Natural killer cell (primary cell): ENCODE measurements at places on chromosomes 11 and 22. TPM values are rescaled to one million over a fixed set of nuclear protein-coding genes. Genes with fewer than 3 reads are reported as not detected.

DNA sequence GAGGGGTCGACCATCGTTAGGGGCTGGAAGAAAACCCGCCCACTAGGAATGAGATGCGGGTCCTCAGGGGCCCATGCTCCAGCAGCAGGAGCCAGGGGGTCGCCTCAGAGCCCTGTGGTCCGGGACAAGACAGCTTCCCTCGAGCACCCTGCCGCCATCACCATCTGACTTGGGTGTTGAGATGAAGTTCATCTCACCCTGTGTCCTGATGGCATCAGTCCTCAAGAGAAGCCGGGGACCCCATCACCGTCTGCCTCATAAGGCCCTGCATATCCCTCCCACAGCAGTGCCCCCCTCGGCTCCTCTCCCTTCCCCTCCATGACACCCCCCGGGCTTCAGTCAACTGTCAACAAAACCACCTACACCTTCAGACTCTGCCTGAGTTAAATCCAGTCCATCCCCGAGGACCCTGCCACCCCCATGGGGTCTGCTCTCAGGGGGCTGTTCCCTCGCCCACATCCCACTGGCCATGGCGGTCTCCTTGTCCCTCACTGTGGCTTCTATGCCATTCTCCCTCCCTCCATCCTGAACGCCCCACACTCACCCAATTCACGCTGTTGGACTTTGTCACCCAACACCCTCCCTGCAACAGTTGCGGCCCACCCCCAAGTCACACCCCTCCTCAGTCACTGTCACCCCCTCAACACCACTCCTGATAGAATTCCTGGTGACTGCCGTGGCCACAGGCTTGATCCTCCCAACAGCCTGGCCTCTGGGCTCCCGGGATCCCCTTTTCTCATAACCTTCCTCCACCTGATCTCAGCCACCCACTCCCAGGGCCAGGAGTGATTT, 87.7 kb upstream of the RTL6 start:
- no peak for DNase-seq

- DNase-seq, result no peak
Observed at GRCh38 chr11:132782102-132782501, 750.2 kb downstream of the OPCML start.

DNA sequence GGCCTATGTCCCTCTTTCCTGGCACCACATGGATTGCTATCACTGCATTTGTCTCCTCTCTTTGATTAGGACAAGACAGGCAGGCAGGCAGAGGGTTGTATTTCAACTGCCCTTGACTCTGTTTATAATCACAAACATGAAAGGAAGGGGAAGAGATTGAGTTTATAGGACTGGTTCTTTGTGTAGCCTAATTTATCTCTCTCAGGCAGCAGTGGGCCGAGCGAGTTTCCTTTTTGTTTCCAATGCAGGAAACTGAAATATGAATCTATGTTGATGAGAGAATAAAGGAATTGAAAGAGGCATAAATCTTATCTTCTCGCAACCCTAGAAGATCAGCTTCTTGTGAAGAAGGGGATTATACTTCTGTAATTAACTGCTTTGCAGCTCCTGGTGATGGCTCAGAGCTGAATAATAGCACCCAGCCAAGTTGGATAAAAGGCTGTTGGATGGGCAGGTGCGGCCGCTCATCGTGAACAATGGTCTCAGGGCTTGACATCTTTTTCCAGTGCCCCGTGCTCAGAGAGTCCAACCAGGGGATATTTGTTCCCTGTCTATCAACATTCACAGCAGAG, 80.6 kb upstream of the SYT13 start:
- no peak for DNase-seq

DNA sequence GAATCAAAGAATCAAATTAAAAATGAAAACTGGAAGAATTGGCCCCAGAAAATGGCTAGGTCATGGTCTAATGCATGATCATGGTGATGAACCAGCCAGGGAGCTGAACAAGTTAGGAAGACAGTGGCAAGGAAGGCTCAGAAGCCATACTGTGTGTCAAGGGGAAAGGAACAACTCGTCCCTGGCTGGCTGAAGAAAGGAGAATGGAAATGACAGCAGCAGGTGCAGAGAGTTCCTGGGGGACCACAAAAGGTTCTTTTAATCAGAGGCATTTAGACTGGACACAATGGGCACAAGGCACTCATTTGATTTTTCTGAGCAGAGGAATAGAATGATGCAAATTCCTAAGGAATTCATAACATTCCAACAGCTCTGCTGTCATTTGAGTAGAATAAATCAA, 209.9 kb downstream of the LARGE1 start:
- DNase-seq, result no peak

- no peak for DNase-seq
Observed at GRCh38 chr11:91921974-91922373, 302.6 kb upstream of the FAT3 start.

Gene MMP13
- total RNA-seq, result not detected

Gene CTSC
- total RNA-seq, result 275 TPM

Gene APOL5
- not detected for total RNA-seq

Gene APOA5
- not detected for total RNA-seq

Gene IGLL5
- 0.93 TPM for total RNA-seq
